Type B pancreatic cell (in vitro differentiated cells): ENCODE measurements at places on chromosomes 6 and 20.
A peak's percentile ranks its signal among the peaks of the same experiment; 100 is the strongest.

DNA sequence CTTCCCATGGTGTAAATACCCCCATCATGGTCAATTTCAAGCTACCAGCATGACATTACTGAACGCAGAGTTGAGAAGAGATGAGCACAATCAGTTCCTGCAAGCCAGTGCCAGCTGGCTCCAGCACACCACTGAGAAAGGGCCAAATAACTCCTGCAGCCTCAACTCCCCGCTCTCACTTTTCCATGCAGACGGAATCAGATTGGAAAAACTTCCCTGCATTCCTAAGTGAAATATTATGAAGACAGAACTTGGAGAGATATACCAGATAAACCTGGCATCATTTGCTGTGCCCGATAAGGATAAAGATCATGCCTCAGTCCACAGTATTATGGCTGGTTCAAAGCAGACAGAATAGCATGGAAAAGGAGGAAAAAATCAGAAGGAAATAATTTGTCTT lies 56.7 kb downstream of the FILIP1 start:
- no peak for DNase-seq

DNA sequence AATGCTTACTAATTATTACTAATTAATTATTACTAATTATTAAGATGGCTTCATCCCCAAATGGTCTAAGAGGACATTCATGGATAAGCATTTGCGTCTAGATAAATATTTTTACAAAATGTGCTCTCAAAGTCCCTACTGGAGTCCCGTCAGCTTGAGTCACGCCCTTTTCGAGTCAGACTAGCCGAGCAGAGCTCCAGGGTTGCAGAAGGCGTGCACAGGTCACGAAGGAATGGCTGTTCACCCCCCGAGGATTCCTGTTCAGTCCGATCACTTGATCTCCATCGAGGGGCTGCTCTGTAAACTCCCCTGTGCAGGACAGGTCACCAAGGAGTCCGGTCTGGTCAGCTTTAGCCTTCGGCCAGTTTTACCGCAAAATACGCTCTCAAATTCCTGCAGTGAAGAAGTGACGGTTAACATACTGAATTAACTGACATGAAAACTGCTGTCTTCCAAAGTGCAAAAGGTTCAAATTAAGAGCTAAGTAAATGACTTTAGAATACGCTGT lies 19.9 kb downstream of the TCFL5 start:
- DNase-seq, result no peak

GRCh38 chr6:112680091-112680490 lies 333.0 kb downstream of the RFPL4B start:
- no peak for DNase-seq

GRCh38 chr6:112511441-112511840 lies 164.3 kb downstream of the RFPL4B start:
- DNase-seq, result no peak

GRCh38 chr20:49482621-49483017 lies at the start of gene KCNB1:
TSS of gene KCNB1 (minus strand) at chr20:49482668. CDS start at chr20:49482480, 188 bp downstream.
- DNase-seq, result peak; percentile 82

DNA sequence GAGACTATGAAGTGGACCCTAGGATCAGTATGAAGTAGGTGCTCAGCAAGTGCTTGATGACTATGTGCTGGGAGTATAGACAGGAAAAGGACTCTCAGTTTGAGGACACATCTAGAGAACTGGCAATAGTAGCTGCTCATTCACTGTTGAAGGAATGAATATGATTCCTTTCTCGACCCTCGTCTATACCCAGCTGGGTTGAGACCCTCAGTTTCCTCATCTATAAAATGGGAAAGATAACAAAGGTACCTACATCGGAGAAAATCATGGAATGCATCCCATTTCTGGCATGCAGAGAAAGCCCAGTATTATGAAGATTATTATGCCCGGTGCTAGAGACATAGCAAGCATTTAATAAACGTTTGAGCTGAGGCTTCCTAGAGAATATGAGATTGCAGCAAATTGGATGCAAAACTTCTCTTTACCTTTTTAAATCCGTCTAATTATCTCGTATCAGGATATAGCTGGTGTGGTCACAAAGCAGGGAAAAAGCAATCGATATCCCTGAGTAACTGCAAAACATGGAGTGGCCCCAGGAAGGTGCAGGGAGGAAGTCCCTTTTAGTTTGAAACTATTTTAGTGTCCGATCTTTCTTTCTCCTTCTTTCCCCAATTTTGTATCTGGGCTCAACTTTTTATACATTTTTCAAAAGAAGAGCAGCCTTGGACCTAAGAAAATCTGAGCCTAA lies 2.8 kb upstream of the PCK1 start:
- DNase-seq, result no peak

DNA sequence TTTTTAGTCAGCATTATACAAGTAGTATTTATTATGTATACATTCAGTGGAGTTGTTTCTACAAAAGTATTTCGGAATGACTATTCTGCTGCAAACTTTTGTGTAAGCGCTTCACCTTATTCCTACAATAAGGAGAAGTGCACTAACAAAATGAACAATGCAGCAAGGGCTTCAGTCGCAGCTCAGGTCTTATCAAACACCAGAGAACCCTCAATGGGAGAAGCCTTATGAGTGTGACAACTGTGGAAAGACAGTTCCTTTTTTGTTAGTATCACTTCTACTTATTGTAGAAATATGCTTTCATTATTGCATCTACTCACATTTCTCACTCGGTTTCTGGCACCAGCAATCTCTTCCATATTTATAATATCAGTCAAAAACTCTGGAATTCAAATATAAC lies 18.8 kb downstream of the ZKSCAN3 start:
- no peak for DNase-seq

GRCh38 chr6:20241102-20241501 lies 28.8 kb upstream of the MBOAT1 start:
- DNase-seq, result no peak
